Fibroblast of gingiva (primary cell): ENCODE measurements at places on chromosomes 16 and 17.

- no peak for DNase-seq
These were observed 16.1 kb upstream of the KCNJ12 start for GRCh38 chr17:21360048-21360447.

DNA sequence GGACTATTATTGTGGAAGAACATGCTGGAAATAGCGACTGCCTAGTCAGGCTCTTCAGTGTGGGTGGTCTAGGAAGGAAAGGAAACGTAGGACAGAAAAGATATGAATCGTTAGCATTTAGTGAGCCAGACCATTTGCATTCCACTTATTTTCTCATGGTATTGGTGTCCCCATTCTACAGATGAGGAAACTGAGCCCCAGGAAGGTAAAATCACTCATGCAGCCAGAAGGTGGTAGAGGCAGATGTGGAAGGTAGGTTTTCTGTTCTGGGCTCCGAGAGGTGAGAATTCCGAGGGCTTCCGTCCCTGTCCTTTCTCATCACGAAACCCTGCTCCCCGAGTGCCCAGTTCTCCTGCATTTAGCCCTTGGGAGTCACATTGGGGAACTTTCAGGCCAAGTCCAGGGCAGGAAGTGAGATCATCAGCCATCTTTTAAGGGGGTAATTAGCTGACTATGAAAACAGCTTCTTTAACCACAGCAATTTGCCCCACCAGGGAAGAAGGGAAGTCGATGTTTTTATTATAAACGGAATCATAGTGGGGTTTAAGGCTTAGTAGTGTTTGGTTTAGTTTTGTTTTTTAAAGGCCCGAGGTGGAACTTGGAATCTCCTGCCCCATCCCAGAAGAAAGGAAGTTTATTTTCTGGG, 110.7 kb upstream of the IRX3 start:
- no peak for DNase-seq

- DNase-seq = peak; percentile 58
These were observed 18.3 kb downstream of the CDIPT start for GRCh38 chr16:29844575-29845331.

- no peak for DNase-seq
These were observed 21.7 kb downstream of the SPHK1 start for GRCh38 chr17:76405967-76406647.

- no peak for DNase-seq
These were observed 144.3 kb upstream of the MYOCD start for GRCh38 chr17:12521416-12521815.

- no peak for DNase-seq
These were observed 422.8 kb downstream of the RBFOX1 start for GRCh38 chr16:7755347-7755882.

GRCh38 chr16:58009856-58010416, 8.7 kb downstream of the USB1 start:
- DNase-seq = no peak

DNA sequence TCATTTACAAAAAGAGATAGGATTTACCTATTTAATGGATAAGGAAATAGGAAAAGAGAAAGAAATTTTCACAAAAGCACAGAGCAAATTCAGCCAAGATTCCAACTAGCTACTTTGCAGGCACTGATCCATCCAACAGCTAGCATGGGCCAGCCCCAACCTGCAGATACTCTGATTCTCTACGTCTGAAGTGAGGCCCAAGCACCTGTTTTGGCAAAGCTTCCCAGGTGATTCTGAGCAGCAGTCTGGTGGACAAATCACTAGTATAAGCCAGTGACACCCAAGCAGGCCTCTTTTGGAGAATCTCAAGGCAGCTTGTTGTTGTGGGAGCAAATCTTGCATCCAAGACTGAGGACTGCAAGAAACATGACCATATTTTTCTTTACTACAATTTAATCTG, 20.9 kb upstream of the CALB2 start:
- DNase-seq = no peak

- no peak for DNase-seq
These were observed 89.3 kb upstream of the NKD1 start for GRCh38 chr16:50458667-50459495.

DNA sequence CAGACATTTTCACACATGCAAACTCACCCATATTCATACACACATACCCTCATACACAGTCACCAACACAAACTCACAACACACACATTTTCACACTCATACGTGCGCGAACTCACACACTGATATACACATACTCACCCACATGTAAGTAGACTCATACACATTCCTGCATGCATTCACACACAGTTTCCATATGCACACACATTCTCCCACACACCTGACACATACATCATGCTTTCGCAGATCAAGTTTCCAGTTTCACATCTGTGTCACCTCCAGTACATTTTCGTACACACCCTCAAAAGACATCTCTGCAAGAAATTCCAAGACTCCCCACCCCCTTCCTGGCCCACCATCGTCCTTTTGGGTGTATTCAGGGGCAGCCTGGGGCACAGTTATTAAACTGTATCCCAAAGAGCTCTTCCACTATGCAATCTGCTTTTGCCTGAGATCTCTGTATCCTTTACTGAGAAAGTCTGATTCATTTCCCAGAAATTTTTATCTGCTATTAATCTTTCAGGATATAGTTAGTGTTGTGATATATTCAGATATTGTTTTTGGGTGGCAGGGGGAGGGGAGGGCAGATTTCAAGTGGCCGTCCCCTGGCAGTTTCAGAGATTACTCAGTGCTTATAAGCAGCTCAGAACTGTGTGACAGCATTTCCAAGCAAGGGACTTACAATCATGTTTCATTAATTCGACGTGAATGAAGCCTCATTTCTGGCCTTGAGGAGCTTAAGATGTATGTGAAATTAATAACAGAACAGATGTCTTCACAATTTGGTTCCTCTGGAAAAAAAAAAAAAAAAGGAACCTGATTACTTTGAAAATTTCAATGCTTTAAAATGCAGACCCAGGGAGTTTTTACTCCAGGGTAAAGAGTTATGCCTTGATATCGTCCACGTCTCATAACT, 35.3 kb upstream of the MMP2 start:
- no peak for DNase-seq

GRCh38 chr17:39144416-39144840, 7.0 kb downstream of the PLXDC1 start:
- DNase-seq = peak; percentile 37

- peak; percentile 44 for DNase-seq
These were observed 63.1 kb downstream of the MYO18A start for GRCh38 chr17:29116804-29117753.

DNA sequence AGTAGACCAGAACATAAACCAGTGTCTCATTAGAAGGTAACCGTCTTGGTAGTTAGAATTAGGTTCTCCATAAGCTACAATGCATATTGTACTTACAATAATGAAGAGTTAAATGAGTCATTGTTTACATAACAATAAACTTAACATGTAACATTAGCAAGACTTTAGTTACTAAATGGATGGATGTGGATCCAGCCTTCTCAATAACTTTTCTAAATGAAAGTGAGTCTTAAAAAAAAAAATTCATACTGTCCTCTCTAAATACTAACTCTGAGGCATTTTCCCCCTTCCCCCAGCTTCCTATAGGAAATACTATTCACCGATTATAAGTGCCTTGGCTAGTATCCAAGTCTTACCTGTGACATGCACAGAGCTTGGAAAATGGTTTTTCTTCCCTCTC, 155.3 kb downstream of the CYB561 start:
- no peak for DNase-seq

- DNase-seq = peak; percentile 69
These were observed 9.3 kb downstream of the GIT1 start for GRCh38 chr17:29579866-29580771.

DNA sequence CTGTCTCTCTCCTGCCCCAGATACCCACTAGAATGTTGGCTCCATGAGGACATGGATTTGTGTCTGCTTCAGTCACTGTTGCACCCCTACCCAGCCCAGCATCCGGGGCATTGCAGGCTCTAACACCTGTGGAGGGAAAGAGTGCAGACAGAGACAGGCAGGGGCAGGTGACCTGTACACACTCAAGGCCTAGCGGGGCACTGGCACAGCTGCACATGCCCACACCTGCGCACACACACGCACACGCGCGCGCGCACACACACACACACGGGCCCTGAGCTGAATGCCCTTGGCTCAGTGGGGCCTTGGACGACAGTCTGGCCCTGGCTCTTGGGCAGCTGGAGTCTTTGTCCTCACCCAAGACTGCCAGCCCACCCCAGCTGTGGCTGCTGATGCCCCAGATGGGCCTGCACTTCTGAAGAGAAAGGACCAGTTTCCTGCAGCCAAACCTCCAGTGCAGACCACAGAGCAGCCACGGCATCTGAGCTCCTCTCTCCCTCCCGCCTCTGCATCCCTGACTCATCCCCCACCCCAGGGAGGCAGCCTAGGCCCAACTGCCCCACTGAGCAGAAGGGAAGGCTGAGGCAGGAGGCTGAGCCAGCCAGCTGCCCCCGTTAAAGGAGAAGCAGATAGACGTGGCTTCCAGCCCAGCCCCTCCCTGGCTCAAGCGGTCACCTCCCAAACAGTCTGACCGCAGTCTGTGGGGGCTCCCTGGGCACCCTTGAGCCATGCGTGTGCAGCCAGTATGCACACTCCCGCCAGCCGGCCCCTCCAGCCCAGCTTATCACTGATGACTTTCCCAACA, 12.3 kb upstream of the RAI1 start:
- no peak for DNase-seq

DNA sequence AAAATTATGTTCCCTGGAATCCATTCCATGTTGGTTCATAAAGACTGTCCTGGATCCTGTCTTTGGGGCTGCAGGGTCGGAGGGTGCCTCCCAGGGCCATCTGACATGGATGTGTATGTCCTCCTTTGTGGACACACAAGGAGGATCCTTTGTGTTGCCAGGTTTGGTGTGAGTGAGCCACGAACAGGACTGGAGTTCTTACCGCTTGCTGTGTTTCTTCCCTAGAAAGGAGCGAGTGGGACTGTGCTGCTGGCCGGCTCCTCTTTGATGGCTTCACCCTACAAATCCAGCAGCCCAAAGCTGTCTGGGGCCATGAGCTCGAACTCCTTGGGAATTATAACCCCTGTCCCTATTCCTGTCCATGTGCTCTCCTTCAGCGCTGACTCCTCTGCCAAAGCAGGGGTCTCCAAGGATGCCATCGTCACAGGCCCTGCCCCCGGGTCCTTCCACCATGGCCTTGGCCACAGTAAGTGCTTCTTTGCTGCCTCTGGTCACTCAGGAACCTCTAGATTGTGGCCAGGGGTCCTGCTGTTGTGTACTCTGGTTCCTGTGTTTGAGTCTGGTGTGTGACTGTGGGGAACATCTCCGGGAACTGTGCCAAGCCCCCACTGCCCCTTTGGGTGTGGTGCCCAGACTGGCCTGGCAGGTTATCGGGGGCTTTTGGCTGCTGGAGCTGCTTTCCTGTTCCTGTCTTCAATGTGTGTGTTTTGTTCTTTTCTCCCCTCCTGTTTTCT, 29.5 kb downstream of the UBN1 start:
- DNase-seq = no peak

DNA sequence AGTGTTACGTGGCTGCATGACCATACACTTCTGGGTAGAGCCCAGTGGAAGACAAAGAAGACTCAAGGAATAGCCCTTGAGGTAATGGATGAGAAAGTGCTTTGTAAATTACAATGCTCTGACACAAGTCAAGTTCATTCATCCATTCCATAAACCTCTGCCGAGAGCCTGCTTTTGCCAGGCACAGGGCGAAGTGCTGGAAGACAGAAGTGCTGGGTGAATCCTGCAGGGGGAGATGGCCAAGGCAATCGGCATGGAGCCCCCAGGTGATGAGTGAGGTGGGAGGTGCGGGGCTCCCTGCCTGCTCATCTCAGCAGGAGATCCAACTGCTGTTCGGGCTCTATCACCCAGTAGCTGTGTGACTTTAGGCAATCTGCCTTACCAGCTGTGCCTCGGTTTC, 2.8 kb upstream of the SOCS3 start:
- no peak for DNase-seq

DNA sequence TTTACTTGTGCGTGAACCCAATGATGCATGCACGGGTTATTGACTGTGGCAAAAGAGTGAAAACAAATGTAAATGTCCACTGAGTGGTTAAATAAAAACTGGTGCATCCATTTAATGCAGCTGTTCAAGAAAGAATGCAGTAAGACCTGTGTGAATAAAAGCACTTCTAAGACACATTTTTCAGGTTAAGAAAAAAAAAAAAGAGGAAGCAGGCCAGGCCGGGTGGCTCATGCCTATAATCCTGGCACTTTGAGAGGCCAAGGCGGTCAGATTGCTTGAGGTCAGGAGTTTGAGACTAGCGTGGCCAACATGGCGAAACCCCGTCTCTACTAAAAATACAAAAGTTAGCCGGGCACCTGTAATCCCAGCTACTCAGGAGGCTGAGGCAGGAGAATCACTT, 11.8 kb downstream of the CNGB1 start:
- no peak for DNase-seq

GRCh38 chr17:76732734-76733617, 4.2 kb downstream of the SRSF2 start:
- peak; percentile 47 for DNase-seq

DNA sequence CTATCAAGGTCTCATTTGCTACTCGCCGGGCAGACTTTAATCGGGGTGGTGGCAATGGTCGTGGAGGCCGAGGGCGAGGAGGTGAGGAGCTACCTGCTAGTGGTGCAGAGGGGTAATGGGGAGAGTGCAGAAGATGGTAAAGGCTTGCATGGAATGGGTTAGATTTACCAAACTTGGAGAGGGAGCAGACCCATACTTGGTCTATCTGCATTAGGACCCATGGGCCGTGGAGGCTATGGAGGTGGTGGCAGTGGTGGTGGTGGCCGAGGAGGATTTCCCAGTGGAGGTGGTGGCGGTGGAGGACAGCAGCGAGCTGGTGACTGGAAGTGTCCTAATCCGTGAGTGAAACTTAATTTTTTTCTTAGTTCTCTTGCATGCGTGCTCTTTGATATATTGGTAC, 10.1 kb downstream of the FUS start:
- no peak for DNase-seq

DNA sequence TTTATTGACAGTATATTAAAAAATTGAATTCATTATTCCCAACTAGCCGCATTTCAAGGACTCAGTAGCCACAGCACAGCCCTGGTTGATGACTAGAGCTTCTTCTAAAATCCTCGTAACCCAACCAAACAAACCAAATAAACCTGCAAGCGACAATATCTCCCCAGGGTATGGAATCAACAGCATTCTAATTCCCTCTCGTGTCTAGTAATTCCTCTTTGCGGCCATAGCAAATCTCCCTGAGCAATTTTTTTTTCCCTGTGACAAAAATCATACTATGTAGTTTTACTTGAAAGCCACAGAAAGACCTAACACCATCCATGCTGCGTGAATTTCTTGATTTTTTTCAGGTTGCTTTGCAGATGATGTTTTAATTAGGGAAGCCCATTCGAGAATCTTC, 143.4 kb upstream of the MYOCD start:
- no peak for DNase-seq

DNA sequence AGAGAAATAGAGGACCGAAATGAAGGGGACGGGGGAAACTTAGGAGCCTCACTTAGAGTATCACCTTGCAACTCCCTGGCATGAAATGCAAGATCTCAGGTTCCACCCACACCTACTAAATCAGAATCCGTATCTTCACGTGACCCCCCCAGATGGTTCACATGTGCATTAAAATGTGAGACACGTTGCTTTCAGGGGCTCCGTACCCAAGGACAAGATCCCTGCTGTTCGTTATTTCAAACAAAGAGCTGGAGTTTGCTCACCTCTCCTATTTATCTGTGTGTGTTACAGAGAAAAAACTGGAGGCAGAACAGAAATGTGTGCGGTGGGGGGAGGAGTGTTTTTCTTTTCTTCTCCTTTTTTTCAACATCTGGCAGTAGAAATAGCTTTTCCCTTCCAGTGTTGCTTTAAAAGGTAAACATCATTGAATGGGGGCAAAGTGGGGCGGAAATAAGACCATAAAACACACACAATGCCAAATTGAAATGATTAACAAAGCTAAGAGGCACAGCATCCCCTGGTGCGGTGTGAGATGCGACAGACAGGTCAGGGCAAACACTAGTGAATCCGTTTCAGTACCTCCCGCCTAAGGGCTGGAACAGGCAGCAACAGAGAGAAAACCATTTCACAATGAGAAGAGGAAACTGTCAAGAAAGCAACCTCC, 145.4 kb downstream of the SOX9 start:
- DNase-seq = no peak
